ENCODE measurements at places on chromosomes 6 and 20. TPM values are rescaled to one million over a fixed set of nuclear protein-coding genes. Genes with fewer than 3 reads are reported as not detected.
A peak's percentile ranks its signal among the peaks of the same experiment; 100 is the strongest.

DNA sequence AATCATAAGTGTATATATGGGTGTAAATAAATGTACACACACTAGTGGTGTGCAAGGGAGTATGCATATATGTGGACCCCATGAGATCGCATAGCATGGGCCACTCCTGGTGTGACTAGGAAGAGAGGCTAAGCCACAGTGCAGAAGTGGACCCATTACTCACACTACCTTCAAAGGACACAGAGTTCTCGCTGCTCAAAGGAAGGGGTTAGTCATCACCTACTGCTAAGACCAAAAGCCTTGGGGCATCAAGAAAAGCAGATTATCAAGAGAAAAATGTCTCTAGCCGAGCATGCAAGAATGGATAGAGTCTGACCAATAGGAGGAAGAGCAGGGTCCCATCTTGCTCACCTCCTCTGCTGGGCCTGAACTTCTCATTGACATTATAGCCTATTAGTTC, 195.5 kb downstream of the MAFB start:
- no peaks in the 10 kb centered on the region for H3K36me3 ChIP-seq
- no peak for DNase-seq
- H3K27ac ChIP-seq = no peak overlapping the region
- peaks cover 3% of the 10 kb centered on the region for H3K27me3 ChIP-seq

DNA sequence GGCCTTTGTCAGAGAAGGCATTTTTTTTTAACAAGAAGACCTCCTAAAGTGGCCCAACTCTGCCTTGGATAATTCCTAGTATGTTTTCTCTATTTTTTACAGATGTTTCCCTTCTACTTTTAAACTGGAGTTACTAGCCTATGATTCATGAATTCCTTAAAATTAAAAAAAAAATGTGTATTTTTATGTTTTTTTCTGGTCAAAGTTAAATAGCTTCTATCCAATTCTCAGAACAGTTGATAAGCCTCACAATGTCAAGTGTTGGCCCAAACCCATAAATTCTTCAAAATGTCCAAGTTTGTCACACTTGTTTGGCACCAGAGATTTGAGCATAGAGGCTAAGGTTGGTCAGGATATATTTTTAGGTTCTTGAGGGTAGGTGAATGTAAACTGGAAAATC, 64.0 kb downstream of the JAG1 start:
- DNase-seq = no peak
- H3K27ac ChIP-seq = no peak overlapping the region
- H3K4me3 ChIP-seq = no peak overlapping the region
- peaks cover 21% of the 10 kb centered on the region for H3K36me3 ChIP-seq
- no peaks in the 10 kb centered on the region for H3K27me3 ChIP-seq
- no peaks in the 10 kb centered on the region for H3K4me1 ChIP-seq

- no peaks in the 10 kb centered on the region for H3K36me3 ChIP-seq
- no peaks in the 10 kb centered on the region for H3K27me3 ChIP-seq
Observed at GRCh38 chr6:134835993-134836392, 113.9 kb downstream of the ALDH8A1 start.

DNA sequence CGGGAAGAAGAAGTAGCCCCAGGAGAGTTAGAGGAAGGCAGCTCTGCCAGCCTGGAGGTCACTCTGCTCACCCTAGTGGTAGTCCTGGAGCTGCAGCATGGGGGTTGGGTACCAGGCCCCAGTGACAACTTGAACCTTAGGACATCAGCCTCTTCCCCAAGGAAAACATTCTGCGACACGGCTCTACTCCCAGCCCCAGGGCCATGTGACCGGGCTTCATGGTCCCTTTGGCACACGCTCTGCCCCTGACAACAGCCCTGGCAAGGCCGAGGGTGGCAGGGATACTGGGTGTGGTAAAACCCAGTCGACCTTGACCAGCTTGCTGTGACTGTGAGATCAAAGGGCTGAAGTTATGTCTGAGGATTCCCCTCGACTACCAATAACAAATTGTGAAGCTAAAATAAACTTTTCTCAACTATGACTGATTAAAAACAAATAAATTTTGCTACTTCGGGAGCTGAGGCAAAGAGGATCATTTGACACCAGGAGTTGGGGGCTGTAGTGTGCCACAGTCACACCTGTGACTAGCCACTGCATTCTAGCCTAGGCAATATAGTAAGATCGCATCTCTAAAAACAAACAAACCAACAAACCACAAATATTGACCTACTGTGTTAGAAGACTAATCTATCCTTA, 24.4 kb upstream of the ARID1B start:
- H3K27me3 ChIP-seq = no peaks in the 10 kb centered on the region
- H3K27ac ChIP-seq = no peak overlapping the region
- no peak overlapping the region for H3K4me3 ChIP-seq
- no peaks in the 10 kb centered on the region for H3K36me3 ChIP-seq

DNA sequence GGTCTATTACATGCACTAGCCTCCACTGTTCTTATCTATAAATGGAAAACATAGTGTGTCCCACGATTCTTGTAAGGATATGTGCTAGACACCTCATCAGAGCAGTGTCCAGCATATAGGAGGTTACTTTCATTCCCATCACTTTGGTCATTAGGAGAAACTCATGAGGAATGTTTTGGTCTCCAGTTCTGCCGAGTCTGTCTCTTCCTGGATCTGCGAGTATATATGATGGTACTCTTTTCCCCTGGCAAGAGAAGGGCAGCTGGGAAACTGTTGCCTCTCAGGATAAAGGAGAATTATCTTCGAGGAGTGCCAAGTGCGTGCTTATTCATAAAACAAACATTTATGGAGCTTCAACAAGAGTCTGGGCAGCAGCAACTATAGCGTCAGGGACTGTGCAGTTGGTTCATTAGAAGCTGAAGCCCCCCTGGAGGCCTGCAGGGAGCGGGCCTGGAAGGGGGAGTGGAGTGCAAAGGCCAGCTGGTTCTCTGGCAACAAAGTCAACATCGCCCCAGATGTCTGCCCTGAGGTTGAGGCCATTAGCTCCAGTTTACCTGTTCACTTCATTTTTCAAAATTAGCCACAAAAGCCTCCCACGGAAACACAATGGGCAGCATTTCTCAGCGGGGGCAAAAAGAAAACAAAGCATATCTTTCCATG, 811.9 kb downstream of the MAFB start:
- peak overlapping the region; percentile 26 for H3K4me3 ChIP-seq
- peaks cover 61% of the 10 kb centered on the region for H3K4me1 ChIP-seq
- H3K36me3 ChIP-seq = no peaks in the 10 kb centered on the region
- no peak for DNase-seq

- no peak for DNase-seq
- peaks cover 3% of the 10 kb centered on the region for H3K27me3 ChIP-seq
- no peaks in the 10 kb centered on the region for H3K36me3 ChIP-seq
- H3K4me1 ChIP-seq = no peaks in the 10 kb centered on the region
- no peak overlapping the region for H3K4me3 ChIP-seq
Observed at GRCh38 chr6:53426667-53427270, 78.0 kb upstream of the ELOVL5 start.

PKIB gene
- 56.8 TPM for total RNA-seq

TP53TG5 gene
- total RNA-seq = not detected

DNA sequence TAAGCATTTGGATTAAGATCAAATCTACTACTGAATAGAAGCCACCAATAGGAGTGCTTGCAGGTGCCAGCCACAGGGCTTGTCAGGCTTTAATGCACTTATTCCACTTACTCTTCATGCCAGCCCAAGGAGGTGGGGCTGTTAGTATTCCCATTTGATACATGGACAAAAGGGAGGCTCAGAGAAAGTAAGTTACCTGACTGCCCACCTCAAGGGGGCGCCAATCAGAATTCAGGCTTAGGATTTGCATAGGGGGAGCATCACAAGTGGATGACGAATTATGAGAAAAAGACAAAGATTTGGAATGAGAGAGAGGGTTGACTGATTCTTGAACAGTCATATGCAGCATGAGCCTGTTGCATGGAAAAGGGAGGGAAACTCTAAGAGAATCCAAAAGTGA, 188.4 kb upstream of the TSHZ2 start:
- H3K27me3 ChIP-seq = peaks cover 7% of the 10 kb centered on the region
- no peak for DNase-seq
- no peak overlapping the region for H3K4me3 ChIP-seq
- H3K4me1 ChIP-seq = peaks cover 7% of the 10 kb centered on the region
- H3K27ac ChIP-seq = no peak overlapping the region

GRCh38 chr6:52157301-52157941, 28.8 kb upstream of the IL17A start:
- no peak for DNase-seq
- H3K4me3 ChIP-seq = no peak overlapping the region
- H3K4me1 ChIP-seq = peaks cover 13% of the 10 kb centered on the region
- no peaks in the 10 kb centered on the region for H3K36me3 ChIP-seq

GRCh38 chr6:84597238-84597875, 167.0 kb downstream of the TBX18 start:
- H3K27ac ChIP-seq = no peak overlapping the region
- H3K27me3 ChIP-seq = no peaks in the 10 kb centered on the region
- H3K4me1 ChIP-seq = no peaks in the 10 kb centered on the region
- H3K4me3 ChIP-seq = no peak overlapping the region
- no peaks in the 10 kb centered on the region for H3K36me3 ChIP-seq
- DNase-seq = no peak

GRCh38 chr6:88763160-88763559, 200.3 kb downstream of the RNGTT start:
- H3K4me1 ChIP-seq = no peaks in the 10 kb centered on the region
- H3K4me3 ChIP-seq = no peak overlapping the region
- no peaks in the 10 kb centered on the region for H3K27me3 ChIP-seq
- no peak for DNase-seq

NRN1 gene
- total RNA-seq = 6.3 TPM

DNA sequence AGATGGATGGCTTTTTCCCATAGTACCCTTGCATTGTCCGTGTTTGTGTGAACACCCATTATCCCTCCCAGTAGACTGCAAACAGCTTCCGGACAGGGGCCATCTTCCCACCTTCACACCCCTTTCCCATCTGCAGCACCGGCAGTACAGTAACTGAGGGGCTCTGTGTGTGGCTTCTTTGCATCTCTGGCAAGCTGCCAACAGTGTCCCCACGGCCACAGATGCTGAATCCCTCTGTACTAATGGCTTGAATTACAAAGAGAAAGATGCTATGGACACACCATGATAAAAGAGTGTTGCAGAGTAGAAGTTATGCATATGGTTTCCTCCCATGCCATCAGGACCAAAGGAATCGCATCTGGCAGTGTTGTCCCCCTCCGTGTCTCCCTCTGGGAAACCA, 101.1 kb upstream of the CDYL start:
- H3K27me3 ChIP-seq = no peaks in the 10 kb centered on the region
- no peak overlapping the region for H3K27ac ChIP-seq
- no peaks in the 10 kb centered on the region for H3K36me3 ChIP-seq
- peak; percentile 36 for DNase-seq

BPIFB1 gene
- total RNA-seq = 1.8 TPM

DNA sequence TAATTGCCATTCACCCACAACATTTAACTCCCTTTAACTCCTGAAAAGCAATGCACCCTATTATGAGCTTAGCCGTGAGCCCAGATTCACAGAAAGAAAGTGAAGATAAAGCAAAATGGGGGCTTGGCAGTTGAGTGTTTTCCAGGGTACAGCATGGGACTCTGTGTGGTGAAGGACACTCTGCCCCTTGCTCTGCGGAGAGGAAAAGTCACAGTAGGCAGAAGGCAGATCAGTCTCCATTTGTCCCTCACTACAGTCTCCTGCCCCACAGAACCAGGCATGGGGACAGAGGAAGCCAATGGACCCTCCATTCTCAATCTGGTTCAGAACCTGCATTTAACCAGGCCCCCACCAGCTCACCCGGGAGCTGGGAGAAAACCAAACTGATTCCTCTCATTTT, 30.8 kb upstream of the SH3BGRL2 start:
- H3K4me1 ChIP-seq = peaks cover 28% of the 10 kb centered on the region
- no peak overlapping the region for H3K4me3 ChIP-seq
- H3K27me3 ChIP-seq = no peaks in the 10 kb centered on the region
- peak overlapping the region; percentile 79 for H3K27ac ChIP-seq

DNA sequence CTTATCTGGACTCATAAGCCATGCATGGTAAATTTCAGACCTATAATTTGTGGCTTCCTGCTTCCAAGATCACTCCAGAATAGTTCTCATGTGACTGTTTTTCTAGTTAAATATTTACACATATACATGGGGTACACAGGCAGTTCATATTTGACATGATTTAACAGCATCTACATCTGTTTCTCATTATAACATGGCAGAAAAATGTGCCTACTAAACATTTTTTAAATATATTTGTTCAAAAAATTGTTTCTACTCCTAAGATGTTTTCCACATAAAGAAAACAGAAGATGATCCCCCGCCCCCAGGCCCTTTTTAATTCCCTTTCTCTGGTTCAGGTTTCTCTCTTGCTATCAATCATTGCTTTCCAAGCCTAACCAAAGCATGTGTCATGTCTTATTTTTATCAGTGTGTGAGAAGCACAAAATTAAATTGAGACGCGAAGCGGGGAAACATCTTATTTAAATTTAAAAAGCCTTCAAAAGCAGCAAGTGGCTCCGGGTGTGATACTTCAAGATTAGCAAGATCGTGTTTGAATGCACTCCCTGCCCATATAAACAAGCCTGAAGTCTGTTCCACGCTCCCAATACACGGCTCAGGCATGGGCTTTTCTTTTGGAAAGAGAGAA, 37.3 kb downstream of the IPCEF1 start:
- H3K36me3 ChIP-seq = no peaks in the 10 kb centered on the region
- peak overlapping the region; percentile 48 for H3K4me3 ChIP-seq
- peak overlapping the region; percentile 80 for H3K27ac ChIP-seq
- H3K4me1 ChIP-seq = peaks cover 31% of the 10 kb centered on the region
- no peaks in the 10 kb centered on the region for H3K27me3 ChIP-seq

- peaks cover 51% of the 10 kb centered on the region for H3K4me1 ChIP-seq
- DNase-seq = no peak
- H3K27ac ChIP-seq = peak overlapping the region; percentile 81
Observed at GRCh38 chr20:37346535-37347346, 801 bp downstream of the SRC start.

CAPN11 gene
- not detected for total RNA-seq

GRCh38 chr6:104940238-104940892, 16.5 kb upstream of the LIN28B start:
- H3K36me3 ChIP-seq = no peaks in the 10 kb centered on the region
- peaks cover 7% of the 10 kb centered on the region for H3K4me1 ChIP-seq
- peak; percentile 77 for DNase-seq

DNA sequence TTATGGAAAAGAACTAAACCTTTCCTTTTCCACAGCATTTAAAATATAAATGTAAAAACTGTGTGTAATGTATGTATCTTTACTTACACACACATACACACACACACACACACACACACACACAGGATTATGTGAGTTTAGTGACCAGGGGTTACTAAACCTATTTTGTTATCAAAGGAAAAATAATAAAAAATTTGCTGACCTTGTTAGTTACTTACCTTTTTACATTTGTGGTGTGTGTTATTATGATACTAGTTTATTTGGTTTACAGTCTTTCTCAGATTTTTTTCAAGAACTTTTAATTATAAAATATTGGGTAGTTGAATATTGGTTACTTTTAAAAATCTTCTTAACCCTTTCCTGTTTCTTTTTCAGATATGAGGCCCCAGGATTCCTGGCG, 15.7 kb downstream of the NKX2-4 start:
- no peaks in the 10 kb centered on the region for H3K27me3 ChIP-seq
- H3K36me3 ChIP-seq = peaks cover 31% of the 10 kb centered on the region
- H3K27ac ChIP-seq = no peak overlapping the region
- no peak overlapping the region for H3K4me3 ChIP-seq
- H3K4me1 ChIP-seq = peaks cover 4% of the 10 kb centered on the region

PDE10A gene
- total RNA-seq = 10.8 TPM
